ENCODE measurements at places on chromosomes 12 and 14.

GRCh38 chr12:55467836-55468235 is 2.1 kb downstream of the OR6C70 start:
- no peaks in the 10 kb centered on the region for H3K36me3 ChIP-seq
- H3K27ac ChIP-seq, result no peak overlapping the region
- DNase-seq, result no peak
- H3K27me3 ChIP-seq, result no peaks in the 10 kb centered on the region
- no peaks in the 10 kb centered on the region for H3K4me1 ChIP-seq

DNA sequence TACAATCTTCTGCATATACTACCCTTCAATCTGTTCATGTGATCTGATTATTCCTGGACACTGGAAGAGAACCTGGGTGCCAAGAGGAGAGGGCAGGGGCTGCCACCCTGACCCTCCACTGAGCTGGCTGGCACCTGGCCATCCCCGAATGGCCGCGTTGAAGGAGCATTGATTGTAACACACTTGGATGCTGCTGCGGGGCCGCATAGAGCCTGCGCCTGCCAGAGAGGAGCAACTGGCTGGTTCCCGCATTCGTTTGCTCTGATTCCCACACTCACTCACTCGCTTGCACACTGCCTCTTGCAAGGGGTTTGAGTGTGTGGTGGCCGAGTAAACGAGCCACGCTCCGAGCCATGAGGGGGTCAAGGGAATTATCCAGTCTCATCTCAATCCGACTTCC is 32.4 kb downstream of the PSEN1 start:
- H3K4me3 ChIP-seq, result no peak overlapping the region
- H3K27me3 ChIP-seq, result no peaks in the 10 kb centered on the region
- no peak overlapping the region for H3K27ac ChIP-seq
- DNase-seq, result no peak
- H3K36me3 ChIP-seq, result peaks cover 82% of the 10 kb centered on the region

- no peaks in the 10 kb centered on the region for H3K36me3 ChIP-seq
- H3K4me3 ChIP-seq, result no peak overlapping the region
- H3K27me3 ChIP-seq, result peaks cover 4% of the 10 kb centered on the region
- no peaks in the 10 kb centered on the region for H3K4me1 ChIP-seq
- DNase-seq, result no peak
Measured at GRCh38 chr14:103973354-103973753, 31.0 kb upstream of the RD3L start.

DNA sequence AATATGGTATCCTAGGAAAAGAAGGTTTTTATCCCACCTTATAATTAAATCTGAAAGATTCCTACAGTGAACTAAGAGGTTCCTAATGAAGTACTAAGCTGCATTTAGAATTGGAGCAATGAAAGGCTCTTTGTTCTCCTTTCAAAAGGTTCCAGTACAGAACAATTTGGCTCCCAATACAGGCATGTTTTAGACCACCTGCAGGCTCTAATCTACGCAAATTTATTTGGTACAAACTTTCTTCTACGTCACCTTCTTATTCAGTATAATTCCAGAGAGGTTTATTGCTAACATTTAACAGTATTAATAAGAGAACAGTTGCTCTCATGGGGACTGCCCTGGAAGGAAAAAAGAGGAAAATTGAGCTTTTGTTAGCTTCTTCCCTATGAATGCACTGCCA is 37.6 kb upstream of the SLCO1C1 start:
- no peak overlapping the region for H3K27ac ChIP-seq
- H3K27me3 ChIP-seq, result no peaks in the 10 kb centered on the region
- H3K4me1 ChIP-seq, result no peaks in the 10 kb centered on the region
- H3K36me3 ChIP-seq, result no peaks in the 10 kb centered on the region
- no peak overlapping the region for H3K4me3 ChIP-seq

- H3K27me3 ChIP-seq, result no peaks in the 10 kb centered on the region
- H3K4me1 ChIP-seq, result no peaks in the 10 kb centered on the region
- no peak overlapping the region for H3K27ac ChIP-seq
- DNase-seq, result no peak
- H3K36me3 ChIP-seq, result no peaks in the 10 kb centered on the region
Measured at GRCh38 chr14:86646696-86647690, 1117.0 kb downstream of the FLRT2 start.

- H3K27me3 ChIP-seq, result peaks cover 29% of the 10 kb centered on the region
- no peak for DNase-seq
- H3K27ac ChIP-seq, result no peak overlapping the region
- H3K4me1 ChIP-seq, result peaks cover 17% of the 10 kb centered on the region
Measured at GRCh38 chr14:70192915-70193314, 4.2 kb upstream of the SLC8A3 start.

- no peak within 1 kb of the TSS for H3K27ac ChIP-seq
- peaks cover 87% of the 10 kb centered on the region for H3K27me3 ChIP-seq
- H3K4me3 ChIP-seq, result peak within 1 kb of the TSS; percentile 53
- peaks cover 27% of the 10 kb centered on the region for H3K4me1 ChIP-seq
- H3K36me3 ChIP-seq, result no peaks in the 10 kb centered on the region
Measured at GRCh38 chr14:36582011-36582873, at the start of gene NKX2-8. Gene NKX2-8, minus strand, starts transcription at chr14:36582614. Its CDS starts 225 bp downstream, at chr14:36582389.

- no peak overlapping the region for H3K4me3 ChIP-seq
- DNase-seq, result no peak
- peaks cover 6% of the 10 kb centered on the region for H3K4me1 ChIP-seq
- H3K27ac ChIP-seq, result no peak overlapping the region
- H3K27me3 ChIP-seq, result no peaks in the 10 kb centered on the region
Measured at GRCh38 chr14:65107200-65107599, 4.9 kb upstream of the MAX start.

GRCh38 chr14:31425905-31426304 is 5.6 kb upstream of the HEATR5A start:
- peaks cover 3% of the 10 kb centered on the region for H3K4me1 ChIP-seq
- no peaks in the 10 kb centered on the region for H3K36me3 ChIP-seq
- no peak overlapping the region for H3K27ac ChIP-seq

- no peaks in the 10 kb centered on the region for H3K4me1 ChIP-seq
- H3K4me3 ChIP-seq, result no peak overlapping the region
- DNase-seq, result no peak
- H3K27ac ChIP-seq, result no peak overlapping the region
- H3K27me3 ChIP-seq, result no peaks in the 10 kb centered on the region
Measured at GRCh38 chr12:66584673-66585072, 94.2 kb downstream of the GRIP1 start.

DNA sequence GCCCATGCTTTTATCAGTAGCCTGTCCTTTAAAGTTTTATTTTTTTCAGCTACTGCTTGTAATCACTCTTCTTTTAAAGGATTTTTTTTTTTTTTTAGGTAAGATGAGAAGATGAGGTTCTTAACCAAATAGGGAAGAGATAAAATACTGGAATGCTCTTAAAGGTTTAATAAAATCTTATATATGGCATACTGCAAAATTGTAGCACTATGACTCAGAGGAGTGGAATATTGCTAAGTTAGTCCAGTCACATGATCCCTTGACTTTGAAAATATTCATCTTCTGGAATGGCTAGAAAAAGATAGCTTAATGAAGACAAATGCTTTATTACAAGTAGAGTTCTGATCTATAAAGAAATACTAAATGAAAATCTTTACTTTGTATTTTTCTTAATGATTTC is 116.6 kb downstream of the NAV3 start:
- no peak overlapping the region for H3K4me3 ChIP-seq
- peaks cover 13% of the 10 kb centered on the region for H3K4me1 ChIP-seq
- H3K27ac ChIP-seq, result no peak overlapping the region

DNA sequence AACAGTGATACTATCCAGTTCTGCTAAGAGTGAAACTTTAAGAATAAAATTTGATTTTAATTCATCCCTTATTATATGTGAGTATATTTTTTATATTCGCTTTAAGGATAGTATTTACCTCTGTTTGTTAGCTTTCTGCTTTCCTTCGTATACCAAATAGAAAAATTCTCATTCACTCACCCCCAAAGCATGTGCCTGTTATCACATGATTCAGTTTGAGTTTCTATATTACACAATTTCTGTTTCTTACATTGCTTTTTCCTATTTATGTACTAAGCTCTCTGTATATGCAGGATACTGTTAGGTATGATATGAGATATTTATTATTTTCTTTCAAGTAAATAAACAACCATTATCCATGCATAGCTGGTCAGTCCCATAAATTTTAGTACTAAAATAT is 275.2 kb downstream of the FBXL14 start:
- H3K36me3 ChIP-seq, result peaks cover 4% of the 10 kb centered on the region
- peak overlapping the region; percentile 41 for H3K27ac ChIP-seq
- no peak for DNase-seq
- no peak overlapping the region for H3K4me3 ChIP-seq
- peaks cover 21% of the 10 kb centered on the region for H3K4me1 ChIP-seq

- H3K27me3 ChIP-seq, result no peaks in the 10 kb centered on the region
- no peak for DNase-seq
- no peak overlapping the region for H3K4me3 ChIP-seq
- peaks cover 5% of the 10 kb centered on the region for H3K4me1 ChIP-seq
- H3K36me3 ChIP-seq, result no peaks in the 10 kb centered on the region
Measured at GRCh38 chr14:32513571-32514009, 184.5 kb downstream of the AKAP6 start.

GRCh38 chr14:63454436-63454835 is 88.7 kb downstream of the PPP2R5E start:
- DNase-seq, result no peak
- peaks cover under 1% of the 10 kb centered on the region for H3K4me1 ChIP-seq
- no peak overlapping the region for H3K4me3 ChIP-seq
- H3K36me3 ChIP-seq, result peaks cover 11% of the 10 kb centered on the region
- no peaks in the 10 kb centered on the region for H3K27me3 ChIP-seq

GRCh38 chr12:1809591-1810190 is 10.7 kb upstream of the LRTM2 start:
- peaks cover 14% of the 10 kb centered on the region for H3K27me3 ChIP-seq
- no peak overlapping the region for H3K27ac ChIP-seq
- H3K4me1 ChIP-seq, result peaks cover 24% of the 10 kb centered on the region
- no peak for DNase-seq

Data from suprapubic skin (tissue), 4 donors.